NCI-H187 treated with DMSO at 0.1 percent for 48 hours (cell line): ENCODE measurements at places on chromosomes 5 and 9.

DNA sequence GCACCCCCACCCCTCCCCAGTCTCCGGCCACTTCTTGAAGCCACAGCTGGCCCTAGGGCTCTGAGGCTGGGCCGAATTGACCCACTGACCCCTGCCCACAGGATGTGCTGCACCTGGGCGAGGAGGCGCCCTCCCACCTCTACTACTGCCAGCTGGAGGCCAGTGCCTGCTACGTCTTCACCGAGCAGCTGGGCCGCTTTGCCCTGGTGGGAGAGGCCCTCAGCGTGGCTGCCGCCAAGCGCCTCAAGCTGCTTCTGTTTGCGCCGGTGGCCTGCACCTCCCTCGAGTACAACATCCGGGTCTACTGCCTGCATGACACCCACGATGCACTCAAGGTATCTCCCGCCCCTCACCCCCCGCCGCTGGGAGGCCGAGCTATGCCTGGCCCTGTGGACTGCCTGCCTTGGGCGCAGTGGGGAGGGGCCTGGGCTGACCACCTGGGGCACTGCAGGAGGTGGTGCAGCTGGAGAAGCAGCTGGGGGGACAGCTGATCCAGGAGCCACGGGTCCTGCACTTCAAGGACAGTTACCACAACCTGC lies 21.3 kb downstream of the HK3 start:
- DNase-seq = no peak

DNA sequence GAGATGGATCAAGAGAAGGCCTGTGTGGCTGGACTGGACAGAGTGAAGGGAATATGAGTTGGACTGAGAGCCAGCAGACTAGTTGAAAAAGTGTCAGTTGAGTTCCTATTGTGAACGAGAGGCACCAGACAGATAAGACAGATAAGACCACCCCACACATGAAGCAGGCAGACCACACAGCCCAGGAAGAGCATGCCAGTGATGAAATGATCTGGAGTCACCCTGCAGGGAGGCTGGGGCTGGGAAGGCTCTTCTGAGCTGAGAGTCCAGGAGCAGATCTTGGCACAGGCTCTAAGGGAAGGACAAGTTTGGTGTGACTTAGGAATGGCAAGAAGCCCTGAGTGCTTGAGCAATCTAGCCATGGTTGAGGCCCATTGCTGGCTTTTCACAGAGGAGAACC lies 10.6 kb upstream of the SLC25A48 start:
- DNase-seq = no peak

DNA sequence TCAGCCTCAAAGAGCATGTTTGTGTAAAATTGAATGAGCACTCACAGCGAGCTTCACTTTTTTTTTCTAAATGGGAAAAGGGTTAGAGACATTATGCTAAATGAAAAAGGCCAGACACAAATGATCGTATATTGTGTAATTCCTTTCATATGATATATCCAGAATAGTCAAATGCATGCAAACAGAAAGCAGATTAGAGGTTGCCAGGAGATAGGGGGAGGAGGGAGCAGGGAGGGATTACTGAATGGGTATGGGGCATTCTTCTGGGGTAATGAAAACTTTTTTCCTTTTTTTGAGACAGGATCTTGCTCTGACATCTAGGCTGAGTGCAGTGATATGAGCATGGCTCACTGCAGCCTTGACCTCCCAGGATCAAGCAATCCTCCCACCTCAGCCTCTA lies 47.1 kb downstream of the DMAC1 start:
- DNase-seq = no peak

GRCh38 chr5:83149671-83150070 lies 72.3 kb downstream of the XRCC4 start:
- DNase-seq = no peak

DNA sequence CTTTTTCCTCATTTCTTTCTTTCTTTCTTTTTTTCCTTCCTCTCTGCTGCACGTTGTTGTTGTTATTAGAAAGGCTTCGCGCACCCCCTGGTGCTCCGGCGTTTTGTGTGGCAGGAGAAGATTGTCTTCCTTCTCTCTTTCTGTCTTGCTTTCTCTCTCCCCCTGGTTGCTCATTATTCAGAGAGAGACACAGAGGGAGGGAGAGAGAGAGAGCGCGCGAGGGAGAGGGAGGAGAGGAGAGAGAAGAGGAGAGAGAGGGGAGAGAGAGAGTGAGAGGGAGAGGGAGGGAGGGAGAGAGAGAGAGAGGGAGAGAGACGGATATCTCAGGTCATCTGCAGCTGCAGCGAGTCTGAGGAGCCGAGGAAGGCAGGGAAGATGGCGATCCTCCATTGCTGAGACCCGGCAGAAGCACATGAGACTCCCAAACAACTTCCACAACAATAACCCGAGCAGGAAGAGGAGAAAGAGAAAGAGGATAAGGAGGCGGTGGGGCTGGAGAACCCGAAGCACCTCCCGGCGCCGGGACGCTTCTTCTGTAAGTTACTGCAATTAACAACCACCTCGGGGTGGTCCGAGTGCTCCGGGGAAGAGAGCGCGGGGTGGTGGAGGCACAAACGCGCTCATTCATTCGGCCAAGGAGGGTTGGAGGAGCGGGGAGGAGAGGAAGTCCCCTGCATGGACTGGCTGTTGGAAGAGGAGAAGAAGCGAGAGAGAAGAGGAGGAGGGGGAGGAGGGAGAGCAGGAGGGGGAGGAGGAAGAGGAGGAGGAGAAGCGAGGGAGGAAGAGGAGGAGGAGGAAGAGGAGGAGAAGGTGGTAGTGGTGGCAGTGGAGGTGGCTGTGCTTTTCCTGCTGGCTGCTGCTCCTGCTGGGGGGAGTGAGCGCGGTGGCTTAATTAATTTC lies at the start of gene ZNF462:
Gene ZNF462 (plus strand): TSS at position 346 of the 900 bp plus-strand sequence. CDS start 60,218 bp downstream, outside the sequence.
- DNase-seq = no peak

GRCh38 chr9:1271367-1271766 lies 221.2 kb downstream of the DMRT2 start:
- no peak for DNase-seq

GRCh38 chr5:8208307-8208706 lies 339.4 kb downstream of the MTRR start:
- no peak for DNase-seq

DNA sequence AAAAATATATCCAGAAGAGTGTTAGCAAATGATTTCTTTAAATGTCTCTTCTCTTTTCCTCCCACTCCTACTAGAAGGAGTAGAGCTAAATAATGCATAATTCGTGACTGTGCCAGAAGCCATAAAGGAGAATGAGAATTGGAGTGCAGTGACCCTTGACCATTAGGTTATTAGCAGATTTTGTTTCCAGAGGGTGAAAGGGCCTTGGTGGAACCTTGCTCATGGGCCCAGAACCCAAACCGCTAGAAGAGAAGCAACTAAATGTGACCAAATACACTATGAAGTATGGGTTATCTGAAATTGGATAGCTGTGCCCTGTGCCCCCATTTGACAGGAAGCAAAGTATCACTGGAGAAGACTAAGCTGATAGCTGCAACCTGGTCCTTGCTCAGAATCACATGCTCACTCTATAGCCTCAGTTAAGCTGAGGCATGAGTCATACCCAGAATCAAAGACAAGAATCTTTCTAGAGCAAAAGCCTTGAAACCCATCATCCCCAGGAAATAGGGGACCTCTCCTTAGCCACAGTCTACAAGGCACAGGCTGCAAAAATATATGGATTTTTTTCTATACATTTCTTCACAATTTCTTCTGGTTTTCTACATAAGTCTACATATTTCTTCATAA lies 36.3 kb downstream of the CAPSL start:
- DNase-seq = no peak

DNA sequence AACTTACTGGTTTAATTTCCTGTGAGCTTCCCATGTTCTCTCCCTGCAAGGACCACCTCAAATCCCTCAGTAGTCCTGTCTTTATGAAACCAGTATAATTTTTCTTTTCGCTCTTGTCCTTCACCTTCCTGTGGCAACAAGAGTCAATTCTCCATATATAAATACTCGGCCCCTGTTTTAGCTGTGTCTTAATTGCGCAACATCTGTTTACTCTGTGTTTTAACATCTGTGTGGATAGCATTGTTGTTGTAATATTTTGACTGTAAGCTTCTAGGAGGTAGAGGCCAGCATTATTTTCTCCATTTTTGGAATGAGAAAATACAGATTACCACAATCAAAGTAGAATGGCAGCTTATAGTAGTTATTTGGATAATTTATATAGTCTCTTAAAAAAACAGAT lies 30.2 kb upstream of the CDKN2B start:
- DNase-seq = no peak

DNA sequence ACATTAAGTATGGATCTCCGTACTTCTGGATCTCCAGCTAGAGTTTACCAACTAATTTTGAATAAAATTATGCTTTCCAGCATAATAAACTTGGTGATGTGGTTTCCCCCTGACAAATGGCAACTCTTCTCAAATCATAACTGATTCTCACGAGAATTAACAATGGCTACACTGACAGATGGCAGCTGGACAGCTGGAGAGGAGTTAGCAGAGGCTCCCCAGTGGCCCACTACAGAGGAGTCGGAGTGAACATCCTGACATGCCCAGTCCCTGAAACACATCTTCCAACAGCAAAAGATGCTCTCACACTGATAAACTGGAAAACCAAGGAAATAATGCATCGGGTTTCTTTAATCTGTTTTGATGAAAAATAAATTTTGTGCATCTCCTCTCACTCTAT lies 239.6 kb downstream of the MAN2A1 start:
- DNase-seq = no peak

DNA sequence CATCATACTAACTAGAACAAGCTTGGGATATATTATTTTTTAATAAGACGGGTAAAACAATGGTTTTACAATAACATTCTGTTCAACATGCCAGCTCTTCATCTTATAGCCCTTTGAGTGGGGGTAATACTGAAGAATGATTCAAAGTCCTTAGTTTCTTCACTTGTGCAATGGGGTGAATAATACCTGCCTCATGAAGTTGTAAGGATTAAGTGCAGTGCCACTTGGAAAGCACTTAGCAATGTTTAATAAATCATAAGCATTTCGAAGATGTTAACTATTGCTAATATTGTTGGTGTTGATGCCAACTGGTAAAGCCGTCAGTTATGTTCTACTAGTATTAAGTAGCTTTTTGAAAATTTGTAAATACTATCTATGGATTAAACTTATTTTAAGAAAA lies 38.0 kb downstream of the TNPO1 start:
- no peak for DNase-seq

DNA sequence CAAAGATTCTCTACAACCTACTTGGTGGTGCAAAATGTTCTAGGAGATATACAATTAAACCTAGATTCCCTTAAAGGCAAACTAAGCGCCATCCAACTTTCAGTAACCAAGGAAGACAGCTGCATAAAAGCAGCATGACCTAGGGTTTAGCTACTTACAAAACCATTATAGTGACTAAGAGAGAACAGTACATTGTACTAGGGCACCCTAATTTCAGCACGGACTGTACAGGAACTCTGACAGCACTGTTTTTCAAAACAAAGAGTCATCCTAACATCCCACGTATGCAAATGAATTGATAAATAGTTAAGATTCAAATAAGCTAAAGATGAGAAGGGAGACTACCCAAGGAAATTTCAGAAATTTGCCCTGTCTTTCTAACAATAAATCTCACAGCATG lies 30.0 kb downstream of the STRBP start:
- DNase-seq = no peak

DNA sequence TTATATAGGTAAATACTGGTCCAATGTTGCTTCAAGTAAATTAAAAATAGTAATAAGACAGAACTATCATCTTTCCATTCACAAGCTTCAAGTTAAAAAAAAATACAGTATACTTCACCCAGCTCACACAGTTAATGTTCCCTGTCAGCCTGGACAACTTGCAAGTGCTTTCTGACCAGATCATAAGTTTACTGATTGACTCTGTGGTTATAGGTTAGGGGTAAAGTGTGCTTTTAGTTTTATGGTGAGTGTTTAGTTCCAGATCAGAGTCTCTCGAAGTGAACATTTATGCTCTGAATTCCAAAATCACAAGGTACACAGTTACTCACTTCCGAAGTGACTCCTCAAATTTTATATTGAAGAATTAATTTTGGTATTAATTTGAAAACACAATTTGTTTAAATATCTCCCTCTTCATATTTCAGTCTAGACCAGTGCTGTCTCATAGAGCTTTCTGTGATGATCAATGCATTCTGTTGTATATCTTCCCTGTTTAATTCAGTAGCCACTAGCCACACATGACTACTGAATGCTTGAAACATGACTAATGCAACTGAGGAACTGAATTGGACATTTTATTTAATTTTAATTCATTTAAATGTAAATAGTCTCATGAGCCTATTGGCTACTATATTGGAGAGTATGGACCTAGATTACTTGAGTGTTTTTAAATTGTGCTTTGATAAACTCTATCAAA lies 90.7 kb downstream of the MEF2C start:
- no peak for DNase-seq

DNA sequence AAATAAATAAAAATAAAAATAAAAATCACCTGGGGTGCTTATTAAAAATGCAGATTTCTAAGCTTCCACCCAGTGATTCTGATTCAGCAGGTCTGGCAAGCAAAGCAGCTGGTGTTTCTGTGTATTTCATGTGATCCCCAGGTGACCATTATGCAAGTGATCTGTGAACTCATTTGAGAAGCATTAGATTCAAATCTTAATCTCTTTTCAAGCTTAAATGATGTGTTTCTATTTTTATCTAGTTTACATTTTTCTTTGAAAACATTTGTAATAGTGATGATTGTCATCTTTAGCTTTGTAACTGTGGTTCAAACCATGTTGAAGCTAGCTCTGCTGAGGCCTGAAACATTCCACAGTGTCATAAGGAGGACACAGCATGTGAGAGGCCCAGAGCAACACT lies 804.8 kb upstream of the ZNF608 start:
- no peak for DNase-seq

GRCh38 chr5:93567424-93567823 lies 13.6 kb downstream of the NR2F1-AS1 start:
- DNase-seq = no peak

DNA sequence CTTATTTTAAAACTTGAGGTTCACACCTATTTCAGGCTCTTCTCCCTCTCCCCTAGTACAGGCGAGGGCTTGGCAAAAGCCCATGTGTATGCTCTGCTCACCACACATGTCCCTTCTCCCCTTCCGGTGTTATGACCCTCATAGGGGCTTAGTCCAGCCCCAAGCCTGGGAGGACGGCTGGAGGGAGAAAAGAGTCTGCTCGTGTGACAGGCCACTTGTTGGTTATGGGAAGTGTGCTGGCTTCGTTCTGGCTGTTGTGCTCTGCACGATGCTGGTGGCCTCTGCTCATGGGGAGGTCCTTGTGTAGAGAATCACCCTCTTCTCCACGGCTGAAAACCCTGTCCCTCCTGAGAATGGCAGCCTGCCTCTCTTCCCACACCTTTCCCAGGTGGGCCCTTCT lies 11.1 kb downstream of the PTTG1 start:
- DNase-seq = no peak

GRCh38 chr5:72956324-72957140 lies 691 bp downstream of the FCHO2 start:
- no peak for DNase-seq

GRCh38 chr5:67003935-67004729 lies 192.5 kb downstream of the CD180 start:
- DNase-seq = peak; percentile 74

DNA sequence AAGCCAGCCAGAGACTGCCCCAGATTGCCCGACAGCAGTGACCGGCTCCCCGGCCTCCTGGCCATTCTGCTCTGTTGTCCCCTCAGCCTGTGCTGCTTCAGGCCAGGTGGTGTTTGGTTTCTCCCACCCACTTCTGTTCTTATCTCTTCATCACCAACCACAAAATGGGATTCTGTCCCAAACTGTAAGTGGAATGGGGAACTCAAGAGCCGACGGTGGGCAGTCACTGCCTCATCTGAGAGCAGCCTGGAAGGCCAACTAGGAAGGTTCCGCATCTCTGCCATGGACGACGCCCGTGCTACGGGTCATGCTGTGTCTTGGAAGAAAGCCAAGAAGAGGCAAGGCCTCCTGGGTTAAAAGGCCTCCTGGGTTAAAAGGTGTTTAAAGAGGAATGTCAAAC lies 219.0 kb upstream of the PIK3R1 start:
- DNase-seq = no peak

- no peak for DNase-seq
Observed at GRCh38 chr5:125316915-125317535, 570.6 kb upstream of the ZNF608 start.
